ENCODE measurements at places on chromosomes 16 and 17.

DNA sequence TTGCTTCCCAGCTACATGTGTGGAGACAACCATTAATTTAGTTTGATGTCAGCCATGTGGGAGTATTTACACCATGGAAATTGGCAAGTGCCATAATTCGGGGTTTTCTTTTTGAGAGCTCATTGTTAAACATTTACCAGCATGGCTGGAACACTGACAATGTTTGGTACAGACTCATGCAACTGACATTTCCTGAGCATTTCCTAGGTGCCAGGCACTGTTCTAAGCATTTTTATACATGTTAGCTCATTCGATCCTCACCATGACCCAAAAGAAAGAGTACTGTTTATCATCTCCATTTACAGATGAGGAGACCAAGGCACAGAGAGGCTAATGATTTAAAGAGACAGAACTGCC lies 86.9 kb downstream of the FOXL1 start:
- no peak for DNase-seq

DNA sequence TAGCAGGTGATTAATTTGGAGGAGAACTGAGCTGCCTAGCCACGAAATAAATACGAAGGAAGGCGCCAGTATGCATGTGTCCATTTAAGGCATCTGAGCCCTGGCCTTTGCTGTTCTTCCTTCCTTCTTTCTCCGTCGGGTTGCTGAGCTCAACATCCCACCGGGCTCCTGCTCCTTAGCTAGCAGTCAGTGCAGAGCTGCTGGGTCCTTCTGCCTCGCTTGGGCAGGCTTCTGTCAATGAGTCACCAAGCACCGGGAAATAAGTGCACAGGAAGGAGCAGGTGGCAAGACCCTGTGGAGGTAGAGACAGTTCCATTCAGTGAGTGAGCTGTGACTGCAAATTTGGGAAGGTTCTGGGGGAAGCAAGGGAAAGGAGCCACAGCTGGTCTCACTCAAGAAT lies 120.7 kb downstream of the CCDC182 start:
- no peak for DNase-seq

DNA sequence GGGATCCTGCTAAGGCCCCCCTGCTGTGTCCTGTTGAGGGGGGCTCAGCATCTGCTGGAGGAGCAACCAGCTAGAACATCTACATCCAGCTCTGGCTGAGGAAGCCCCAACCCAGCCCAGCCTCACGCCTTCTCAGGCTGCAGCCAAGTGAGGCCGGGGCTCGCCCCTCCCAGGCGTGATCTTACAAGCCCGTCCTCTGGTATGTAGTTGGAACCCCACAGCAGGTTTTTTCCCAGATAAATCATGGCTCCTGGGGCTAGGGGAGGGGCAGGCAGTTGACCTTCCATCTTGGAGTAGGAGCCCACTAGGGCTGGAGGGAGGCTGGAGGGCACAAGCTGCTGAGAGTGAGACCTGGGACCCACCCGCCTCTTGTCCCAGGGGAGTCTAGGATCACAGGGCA lies 4.7 kb downstream of the FAM83G start:
- DNase-seq: no peak

DNA sequence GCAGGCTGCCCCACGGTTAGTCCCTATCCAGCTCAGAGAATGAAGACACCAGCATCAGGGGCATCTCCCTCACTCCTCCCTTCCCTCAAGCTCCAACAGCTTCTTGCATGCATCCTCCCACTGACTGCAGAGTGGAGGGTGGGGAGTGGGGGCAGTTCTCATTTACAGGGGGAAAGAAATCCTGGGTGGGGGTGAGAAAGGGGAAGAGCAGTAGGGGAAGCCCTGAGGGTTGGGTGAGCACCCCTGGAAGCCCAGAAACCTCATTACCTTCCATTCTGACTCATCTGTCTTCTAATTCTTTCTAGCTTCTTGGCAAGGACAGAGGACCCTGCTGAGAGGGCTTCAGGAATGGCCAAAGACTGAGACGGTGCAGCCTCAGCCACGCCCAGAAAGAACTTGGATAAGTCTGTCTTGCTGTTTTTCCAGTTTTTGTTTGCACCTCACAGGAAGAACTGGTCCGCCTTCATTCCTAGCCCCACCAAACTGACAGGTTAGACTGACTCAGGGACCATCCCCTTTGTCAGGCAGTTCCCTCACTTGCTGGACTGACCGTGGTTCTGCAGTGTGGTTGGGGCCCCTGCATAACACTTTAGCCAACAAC lies 52.5 kb upstream of the WSB1 start:
- no peak for DNase-seq

DNA sequence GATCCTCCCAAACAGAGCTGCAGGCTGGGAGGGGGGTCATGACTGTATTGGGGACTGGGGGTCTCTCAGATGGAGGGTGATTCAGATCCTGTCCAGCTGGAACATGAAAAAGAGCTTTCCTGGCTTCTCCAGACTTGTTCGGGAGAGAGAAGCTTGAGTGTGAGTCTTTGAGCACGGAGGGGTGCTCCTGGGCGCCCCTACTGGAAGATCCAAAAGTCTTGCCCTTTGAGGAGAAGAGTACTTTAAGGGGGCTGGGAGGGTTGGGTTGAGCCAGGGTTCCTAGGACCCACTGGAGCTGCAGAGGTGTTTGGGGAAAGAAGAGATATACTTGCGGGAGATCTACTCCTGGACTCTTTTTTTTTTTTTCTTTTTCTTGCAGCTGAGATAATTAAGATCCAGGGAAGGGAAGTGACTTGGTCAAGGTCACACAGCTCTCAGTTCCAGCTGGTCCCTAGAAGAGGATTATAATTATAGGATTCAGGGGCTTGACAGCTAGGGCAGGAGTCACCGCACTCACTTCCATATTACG lies 8.4 kb downstream of the RARA start:
- no peak for DNase-seq

- DNase-seq: no peak
Measured at GRCh38 chr16:78436846-78437245, 337.4 kb downstream of the WWOX start.

DNA sequence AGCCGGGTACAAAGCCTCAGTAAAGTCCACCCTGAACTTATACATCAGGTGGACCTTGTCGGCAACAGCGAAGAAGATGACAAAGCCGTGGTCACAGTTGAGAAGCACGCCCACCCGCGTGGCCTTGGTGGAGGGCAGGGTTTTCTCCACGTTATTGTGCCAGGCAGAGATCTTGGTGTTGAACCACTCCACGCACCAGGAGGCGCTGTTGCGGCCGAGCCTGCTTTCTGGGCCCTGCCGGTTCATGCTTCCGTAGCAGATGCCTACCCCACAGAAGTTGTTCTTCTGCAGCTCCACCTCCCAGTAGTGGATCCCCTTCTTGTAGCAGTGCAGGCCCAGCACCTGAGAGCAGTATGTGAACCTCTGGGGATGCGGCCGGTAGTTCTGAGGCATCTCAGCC lies 22.1 kb downstream of the TRIM25 start:
- no peak for DNase-seq

GRCh38 chr17:41873559-41874292 lies 8.5 kb upstream of the KLHL11 start:
- no peak for DNase-seq

DNA sequence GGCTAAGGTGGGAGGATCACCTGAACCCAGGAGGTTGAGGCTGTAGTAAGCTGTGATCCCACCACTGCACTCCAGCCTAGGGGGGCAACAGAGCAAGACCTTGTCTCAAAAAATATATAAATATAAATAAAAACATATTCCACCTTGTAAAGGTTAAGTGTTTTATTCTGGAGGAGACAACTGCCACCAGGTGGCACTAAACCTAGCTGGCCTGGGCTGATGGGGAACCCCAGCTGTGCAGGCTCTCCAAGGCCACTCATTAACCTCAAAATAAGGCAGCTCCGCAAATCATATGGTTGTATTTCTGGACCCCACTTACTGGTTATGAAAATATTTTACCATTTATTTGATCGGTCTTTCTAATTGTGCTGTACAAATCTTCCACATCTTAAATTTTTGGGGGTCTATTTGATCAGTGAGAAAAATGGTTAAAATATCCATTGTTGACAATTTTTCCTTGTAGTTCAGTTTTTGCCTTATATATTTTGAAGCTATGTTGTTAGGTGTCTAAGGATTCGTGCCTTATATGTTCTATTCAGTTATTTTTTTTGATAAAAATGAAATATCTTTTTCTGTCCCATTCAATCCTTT lies 8.5 kb upstream of the ICAM2 start:
- DNase-seq: peak; percentile 11

GRCh38 chr16:30535777-30536190 lies 1.1 kb upstream of the ZNF747 start:
- DNase-seq: peak; percentile 56

DNA sequence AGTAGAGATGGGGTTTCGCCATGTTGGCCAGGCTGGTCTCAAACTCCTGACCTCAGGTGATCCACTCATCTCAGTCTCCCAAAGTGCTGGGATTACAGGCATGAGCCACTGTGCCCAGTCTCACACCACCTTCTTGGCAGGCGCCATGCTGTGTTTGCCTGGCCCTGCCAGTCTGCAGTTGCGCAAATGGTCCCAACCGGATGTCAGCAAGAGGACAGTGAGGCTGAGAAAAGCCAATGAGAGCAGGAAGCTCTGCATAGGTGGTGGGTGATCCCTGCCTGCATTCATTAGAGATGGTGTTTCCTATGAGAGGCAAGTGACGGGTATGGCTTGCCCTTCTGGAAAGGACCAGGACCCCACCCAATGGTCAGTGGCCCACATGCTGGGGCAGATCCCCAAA lies 59.3 kb downstream of the PECAM1 start:
- no peak for DNase-seq

DNA sequence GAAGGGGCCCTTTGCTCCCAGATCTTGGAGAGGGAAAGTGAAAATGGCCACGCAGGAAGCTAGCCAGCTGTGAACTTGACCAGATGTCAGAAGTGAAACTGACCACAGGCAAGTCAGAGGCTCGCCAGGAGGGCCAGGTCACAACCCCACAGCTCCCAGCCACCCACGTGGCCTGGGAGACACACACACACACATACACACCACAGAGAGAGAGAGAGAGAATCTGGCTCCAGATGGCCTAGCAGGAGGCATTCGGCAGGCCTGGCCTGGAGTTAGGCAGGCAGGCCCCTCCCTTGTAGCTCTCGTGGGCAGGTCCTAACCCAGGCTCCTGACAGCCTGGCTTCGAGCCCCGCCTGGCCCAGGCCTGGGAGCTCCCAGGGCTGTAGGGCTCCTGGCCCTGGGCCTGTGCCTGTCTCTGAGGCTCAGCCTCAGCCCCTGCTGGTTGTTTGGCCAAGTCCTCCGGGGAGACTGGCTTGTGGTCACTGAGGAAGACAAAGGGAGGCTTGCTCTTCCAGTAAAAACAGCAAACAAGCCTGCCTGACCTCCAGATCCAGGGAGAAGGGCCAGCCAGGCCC lies 20.2 kb downstream of the NGFR start:
- no peak for DNase-seq

- no peak for DNase-seq
Measured at GRCh38 chr16:89785523-89786155, 30.8 kb downstream of the FANCA start.

- no peak for DNase-seq
Measured at GRCh38 chr17:49823614-49824013, 24.3 kb downstream of the TAC4 start.

DNA sequence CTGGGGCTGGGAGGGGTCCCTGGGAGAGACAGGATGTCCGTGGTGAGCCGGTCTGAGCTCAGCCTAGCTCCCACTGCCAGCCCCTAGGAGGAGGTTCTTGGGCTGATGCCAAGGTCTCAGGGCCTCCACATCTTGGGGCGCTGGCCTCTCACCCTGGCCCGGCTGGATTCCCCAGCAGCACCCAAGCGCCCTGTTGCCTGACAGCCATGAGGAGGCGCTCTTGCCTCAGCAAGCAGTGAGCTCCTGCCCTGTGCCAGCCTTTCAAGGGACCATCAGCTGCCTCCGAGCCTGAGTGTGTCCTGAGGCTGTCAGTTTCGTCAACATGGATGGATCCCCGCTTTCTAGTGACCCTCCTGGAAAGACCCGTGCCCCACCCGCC lies 234.9 kb upstream of the CIBAR2 start:
- DNase-seq: no peak

DNA sequence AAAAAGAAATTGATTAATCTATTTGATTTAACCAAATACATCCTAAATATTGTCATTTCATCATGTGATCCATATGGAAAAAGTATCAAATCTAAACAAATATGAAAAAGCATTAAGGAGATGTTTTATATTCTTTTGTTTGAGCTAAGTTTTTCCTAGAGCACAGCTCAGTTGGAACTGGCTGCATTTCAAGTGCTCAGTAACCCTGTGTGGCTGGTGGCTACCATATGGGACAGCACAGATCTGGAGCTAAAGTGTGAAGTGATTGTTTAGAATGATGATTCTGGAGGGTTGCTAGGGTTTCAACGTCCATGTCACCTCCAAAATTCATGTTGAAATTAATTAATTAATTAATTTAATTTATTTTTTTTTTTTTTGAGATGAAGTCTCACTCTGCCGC lies 137.5 kb downstream of the XYLT1 start:
- DNase-seq: no peak

GRCh38 chr16:87117936-87118335 lies 199.3 kb downstream of the C16orf95 start:
- DNase-seq: no peak

GRCh38 chr17:40106760-40107521 lies 6.6 kb upstream of the NR1D1 start:
- DNase-seq: no peak

GRCh38 chr17:17886226-17886625 lies 49.4 kb upstream of the SREBF1 start:
- no peak for DNase-seq

- DNase-seq: no peak
Measured at GRCh38 chr16:25692742-25693508, 1.2 kb downstream of the HS3ST4 start.

DNA sequence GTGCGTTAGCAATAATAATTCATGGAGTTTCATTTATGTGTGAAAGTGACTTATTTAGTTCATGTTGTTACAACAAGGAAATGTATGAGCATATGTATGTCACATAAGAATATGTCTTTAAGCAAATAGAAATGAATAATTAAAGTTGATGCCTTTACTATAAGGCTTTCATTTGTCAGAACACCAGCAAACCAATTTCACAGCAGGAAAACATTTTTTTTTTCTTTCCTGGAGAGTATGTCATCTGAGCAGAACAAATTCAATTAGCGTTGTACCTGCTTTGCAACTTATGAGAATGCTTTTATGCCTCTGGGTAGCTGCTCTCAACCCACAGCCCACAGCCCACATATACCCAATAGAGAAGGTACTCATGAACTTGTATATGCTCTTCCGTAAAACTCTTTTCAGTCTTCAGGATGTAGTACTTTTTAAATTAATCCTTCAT lies 26.3 kb upstream of the APOH start:
- no peak for DNase-seq

GRCh38 chr17:19460700-19461099 lies 49.7 kb downstream of the RNF112 start:
- no peak for DNase-seq

Measured in bone marrow (tissue), 2 donors.